ENCODE measurements at places on chromosomes 1 and 21.
A peak's percentile ranks its signal among the peaks of the same experiment; 100 is the strongest.

- DNase-seq, result no peak
Observed at GRCh38 chr21:36446301-36446700, 33.6 kb downstream of the CLDN14 start.

DNA sequence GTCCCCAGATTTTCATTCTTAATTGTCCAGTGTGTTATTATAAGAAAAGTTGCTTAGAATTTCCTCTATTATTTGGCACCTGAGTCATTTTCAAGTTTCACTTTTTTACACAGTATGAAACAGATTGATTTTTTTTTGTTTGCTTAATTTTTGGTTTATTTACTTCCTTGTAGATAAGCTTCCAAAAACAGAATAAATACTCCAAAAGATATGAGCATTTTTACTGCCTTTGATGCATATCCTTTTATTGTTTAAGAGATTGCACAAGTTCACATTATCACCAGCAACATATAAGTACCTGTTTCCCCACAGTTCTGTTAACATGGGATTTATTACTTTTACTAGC, 36.3 kb upstream of the AHCYL1 start:
- no peak for DNase-seq

DNA sequence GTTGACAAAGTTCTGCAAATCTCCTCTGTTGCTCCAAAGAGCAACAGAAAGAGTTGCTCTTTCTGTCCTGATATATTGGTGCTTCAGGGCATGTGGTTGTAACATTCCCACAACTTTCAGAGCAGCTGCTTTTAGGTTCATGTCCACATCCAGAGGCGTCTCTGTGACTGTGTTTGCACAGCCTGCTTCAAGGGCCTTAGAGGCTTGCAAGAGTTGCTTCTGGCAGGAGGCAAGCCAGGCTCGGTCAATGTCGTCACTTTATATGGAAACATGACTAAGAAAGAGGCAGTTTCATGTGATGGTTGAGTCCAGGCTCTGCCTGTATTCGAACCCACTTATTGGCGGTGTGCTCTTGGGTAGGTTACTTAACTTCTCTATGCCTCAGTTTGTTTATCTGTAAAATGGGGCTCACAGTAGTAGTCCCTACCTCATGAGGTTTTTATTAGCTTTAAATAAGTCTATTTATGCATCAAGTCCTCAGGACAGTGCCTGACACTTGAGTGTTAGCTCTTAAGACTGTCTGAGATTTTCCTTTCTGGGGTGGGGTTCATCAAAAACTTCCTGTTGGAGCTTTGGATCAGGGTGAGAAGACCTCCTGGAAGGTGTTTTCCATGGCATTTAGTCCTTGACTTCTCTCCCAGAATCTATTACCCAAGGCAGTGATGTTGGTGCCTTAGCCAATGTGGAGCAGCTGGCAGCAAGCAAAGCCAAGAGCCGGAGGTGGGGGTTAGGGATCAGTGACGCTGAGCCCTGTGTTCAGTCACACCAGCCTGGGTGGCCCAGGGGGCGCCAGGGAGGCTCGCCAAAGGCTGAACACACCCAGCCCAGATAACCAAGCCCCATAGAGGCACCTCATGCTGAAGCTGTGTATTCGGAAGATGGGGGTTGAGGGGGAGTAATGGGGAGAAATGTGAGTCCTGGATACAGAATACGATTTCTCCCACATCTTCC, 18.9 kb downstream of the LHX4 start:
- no peak for DNase-seq

- no peak for DNase-seq
Observed at GRCh38 chr1:84719543-84720217, 29.4 kb upstream of the SSX2IP start.

DNA sequence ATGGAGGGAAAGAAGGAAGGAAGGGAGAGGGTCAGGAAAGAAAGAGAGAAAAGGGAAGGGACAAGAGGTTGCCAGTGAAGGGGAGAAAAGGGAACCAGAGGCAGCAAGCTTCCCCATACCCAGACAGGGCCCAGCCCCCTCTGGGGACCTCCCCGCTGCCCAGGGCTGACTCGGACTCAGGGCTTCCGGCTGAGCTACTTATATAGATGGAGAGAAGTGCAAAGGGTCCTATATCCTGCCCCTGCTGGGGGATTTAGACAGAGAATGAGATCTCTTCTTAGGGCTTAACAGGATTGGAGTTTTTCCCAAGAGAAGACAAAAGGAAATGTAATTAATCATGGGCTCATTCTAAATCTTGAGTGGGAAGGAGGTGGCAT, at the start of gene ETV3L:
Gene ETV3L, minus strand, starts transcription at position 176 of the 377 bp plus-strand sequence. CDS start 285 bp downstream, outside the sequence.
- no peak for DNase-seq

DNA sequence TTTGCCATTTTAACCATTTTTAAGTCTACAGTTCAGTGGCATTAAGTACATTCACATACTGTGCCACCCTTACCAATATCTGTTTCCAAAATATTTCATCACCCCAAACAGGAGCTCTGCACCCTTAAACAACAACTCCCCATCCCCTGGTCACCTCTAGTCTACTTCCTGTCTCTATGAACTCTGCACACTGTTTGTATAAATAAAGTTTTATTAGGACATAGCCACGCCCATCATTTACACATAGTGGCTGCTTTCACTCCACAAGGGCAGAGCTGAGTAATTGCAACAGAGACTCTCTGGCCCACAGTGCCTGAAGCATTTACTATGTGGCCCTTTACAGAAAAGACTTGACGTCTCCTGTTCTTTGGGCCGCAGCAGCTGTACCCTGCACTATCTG, 30.1 kb downstream of the KCNAB2 start:
- DNase-seq, result no peak

DNA sequence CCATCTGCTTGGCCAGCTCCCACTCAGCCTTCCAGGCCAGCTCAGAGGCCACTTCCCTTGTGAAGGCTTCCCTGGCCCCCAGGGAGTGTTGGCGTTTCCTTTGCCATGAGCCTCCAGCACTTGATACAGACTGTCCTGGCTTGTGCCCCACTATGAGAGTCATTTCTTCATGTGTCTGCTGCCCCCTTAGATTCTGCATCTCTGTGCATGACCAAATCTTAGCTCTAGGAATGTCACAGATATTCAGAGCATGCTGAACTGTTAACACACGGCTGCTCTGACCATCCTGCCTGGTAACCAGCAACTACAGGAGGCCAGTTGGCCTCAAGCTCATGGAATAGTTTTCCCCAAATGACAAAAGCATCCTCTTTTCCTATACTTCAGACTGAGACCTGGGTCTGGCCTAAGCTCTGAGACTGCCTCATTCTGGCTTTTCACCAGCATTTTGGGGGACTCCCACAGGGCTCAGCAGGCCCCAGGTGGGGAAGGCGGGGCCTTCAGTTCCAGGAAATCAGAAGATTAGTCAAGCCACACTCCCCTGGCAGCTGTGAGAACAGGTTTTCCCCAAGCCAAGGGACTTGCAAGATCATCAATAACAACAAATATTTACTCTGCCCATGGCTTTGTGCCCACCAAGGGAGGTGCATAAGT, 182.6 kb upstream of the EDN2 start:
- DNase-seq, result no peak

GRCh38 chr1:180229483-180230415, at the start of gene LHX4:
Gene LHX4, plus strand, starts transcription at chr1:180230264. Its CDS starts 266 bp downstream, at chr1:180230530.
- no peak for DNase-seq

DNA sequence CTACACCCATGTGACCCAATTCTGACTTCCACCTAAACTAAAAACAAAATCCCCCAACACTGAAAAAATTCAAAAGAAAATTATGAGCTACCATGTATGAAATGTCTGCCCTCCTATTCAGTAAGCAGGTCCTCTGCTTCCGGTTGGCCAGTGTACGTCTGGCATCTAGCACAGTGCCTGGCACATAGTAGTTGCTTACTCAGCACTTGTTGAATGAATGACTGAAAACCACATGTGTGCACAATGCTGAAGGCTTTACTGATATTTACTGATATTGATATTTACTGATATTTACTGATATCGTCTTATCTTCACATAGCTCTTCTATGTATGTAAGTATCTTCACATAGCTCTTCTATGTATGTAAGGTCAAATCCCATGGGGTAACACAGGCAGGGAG, 642.2 kb downstream of the SMYD3 start:
- DNase-seq, result no peak

- DNase-seq, result no peak
Observed at GRCh38 chr21:39807738-39808137, 59.5 kb upstream of the PCP4 start.

DNA sequence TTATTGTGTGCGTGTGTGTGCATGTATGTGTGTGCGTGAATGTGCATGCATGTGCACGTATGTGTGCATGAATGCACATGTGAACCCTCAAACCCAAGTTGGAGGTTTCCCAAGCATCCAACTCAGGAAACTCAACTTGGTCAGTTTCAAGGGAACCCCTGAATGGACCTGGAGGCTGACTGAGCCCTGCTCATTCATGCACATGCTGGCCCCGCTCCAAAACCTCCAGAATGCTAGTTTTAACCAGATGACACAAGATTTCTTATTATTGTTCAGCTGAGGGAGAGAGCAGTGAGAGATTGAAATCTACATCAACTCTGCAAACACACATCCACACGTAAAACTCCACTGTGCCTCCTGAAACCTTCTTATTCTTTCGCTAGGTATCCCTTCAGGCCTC, 104.4 kb downstream of the OMA1 start:
- DNase-seq, result peak; percentile 19

DNA sequence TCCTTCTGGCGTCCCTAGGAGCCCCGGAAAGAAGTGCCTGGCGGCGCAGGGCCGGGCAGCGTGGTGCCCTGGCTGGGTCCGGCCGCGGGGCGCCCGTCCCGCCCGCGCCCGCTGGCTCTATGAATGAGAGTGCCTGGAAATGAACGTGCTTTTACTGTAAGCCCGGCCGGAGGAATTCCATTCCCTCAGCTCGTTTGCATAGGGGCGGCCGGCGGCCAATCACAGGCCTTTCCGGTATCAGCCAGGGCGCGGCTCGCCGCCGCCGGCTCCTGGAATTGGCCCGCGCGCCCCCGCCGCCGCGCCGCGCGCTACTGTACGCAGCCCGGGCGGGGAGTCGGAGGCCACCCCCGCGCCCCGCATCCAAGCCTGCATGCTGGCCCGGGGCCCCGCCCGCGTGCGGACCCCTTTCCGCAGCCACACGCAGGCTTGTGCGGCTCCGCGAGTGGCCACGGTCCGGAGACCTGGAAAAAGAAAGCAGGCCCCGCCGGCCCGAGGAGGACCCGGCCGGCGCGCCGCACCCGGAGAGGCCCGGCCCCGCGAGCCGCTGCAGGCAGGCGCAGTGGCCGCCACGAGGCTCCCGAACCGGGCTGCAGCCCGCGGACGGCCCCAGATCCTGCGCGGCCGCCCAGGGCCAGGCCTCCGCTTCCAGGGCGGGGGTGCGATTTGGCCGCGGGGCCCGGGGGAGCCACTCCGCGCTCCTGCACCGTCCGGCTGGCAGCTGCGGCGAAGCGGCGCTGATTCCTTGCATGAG, 160.4 kb downstream of the RUNX1 start:
- peak; percentile 86 for DNase-seq

DNA sequence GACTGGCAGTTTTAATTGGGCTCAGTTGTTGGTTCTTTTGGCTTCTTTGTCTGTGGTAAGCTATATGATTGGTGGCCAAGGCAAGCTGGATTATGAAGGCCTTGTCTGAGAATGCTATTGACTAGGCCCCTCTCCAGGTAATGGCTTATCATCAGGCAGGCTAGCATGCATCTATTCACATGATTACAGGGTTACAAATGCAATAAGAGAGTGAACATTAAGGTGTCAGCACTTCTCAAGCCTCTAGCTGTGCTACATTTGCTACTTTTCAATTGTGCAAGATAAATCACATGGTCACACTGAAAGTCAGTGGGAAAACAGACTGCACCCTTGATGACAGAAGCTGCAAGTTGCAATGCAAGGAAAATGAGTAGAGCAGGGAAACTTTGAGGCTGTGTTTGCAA, 550.9 kb upstream of the TMPRSS15 start:
- DNase-seq, result peak; percentile 36

- DNase-seq, result no peak
Observed at GRCh38 chr1:14896381-14897079, 257.0 kb upstream of the TMEM51 start.

GRCh38 chr1:27744556-27744955, 18.8 kb downstream of the FAM76A start:
- no peak for DNase-seq

DNA sequence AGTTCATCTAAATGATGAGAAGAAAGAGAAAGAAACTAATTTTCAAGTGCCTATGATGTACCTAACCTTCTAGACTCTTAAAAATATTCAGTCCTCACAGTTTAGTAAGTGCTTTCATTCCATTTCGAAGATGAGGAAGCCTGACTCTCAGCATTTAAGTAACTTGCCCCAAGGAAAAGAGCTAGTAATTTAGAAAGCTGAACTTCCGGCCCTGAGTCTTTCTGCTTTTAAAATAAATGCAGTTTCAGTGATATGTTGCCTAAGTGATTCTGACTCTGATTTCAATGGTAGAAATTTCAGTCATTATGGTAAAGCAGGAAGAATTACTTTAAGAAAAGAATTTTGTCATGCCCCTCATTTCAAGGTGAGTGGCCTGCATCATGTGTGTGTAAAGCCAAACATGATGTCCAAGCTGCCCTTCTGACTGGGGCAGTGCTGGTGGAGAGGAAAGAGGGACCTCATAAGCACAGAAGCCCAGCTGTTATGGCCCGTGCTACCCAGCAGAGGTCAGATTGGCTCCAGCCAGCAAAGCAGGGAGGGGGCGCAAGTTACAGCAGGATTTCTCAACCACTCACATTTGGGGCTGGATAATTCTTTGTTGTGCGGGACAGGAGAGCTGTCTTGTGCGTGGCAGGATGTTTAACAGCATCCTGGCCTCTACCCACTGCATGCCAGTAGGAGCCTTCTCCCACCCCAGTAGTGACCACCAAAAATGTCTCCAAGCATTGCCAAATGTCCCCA, 10.7 kb downstream of the ATP1A4 start:
- DNase-seq, result no peak

- DNase-seq, result no peak
Observed at GRCh38 chr21:42039911-42040351, 29.8 kb upstream of the ZBTB21 start.

- DNase-seq, result no peak
Observed at GRCh38 chr1:100353071-100353801, 930 bp downstream of the CDC14A start.

- DNase-seq, result no peak
Observed at GRCh38 chr1:223244366-223245103, 101.5 kb upstream of the TLR5 start.

DNA sequence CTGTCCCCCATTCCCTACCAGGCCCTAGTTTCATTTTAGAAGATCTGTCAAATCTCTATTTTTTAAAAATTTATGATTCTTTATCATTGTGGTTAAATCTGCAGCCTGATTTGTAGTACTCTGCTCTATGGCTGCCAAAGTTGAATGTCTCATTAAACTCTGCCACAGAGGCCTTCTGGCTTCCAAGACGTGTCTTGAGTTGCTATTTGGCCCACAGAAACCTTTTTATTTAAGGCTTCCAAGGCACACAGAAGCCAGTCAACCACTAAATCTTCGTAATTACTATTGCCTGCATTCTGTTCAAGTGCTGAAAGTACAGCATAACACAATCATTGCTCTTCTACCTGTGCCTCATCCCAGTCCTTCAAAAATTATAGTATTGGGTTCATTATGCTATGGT, 971.0 kb downstream of the NCAM2 start:
- DNase-seq, result no peak

DNA sequence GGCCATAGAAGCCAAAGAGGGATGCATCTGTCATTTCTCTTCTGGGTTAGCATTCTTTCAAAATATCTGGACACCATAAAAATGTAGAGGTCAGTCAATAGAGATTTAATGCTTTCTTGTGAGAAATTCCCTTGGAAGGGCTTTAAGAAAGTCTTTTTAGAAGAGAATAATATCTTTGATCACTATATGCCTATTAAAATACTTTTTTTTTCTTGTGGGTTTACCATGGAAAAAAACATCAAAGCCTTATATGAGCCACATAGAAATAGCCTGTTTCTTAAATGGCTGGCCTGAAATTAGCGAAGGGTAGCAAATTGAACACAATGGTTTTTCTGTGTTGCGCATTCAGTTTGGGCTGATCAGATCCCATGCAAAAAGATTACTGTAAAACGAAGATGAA, 36.8 kb downstream of the BACE2 start:
- DNase-seq, result no peak
